Glomerular endothelial cell (primary cell): ENCODE measurements at places on chromosomes 3 and 15. TPM values are rescaled to one million over a fixed set of nuclear protein-coding genes. Genes with fewer than 3 reads are reported as not detected.

Gene CCDC39
- 0.06 TPM in 1 of 2 replicates, not detected in the other for total RNA-seq

Gene SLC35G2
- 9.5 and 15.6 TPM in 2 replicates for total RNA-seq

Gene TNFSF10
- total RNA-seq: 33.2 and 74.6 TPM in 2 replicates

Gene ATP13A5
- not detected in 2 replicates for total RNA-seq

Gene TEX55
- not detected in 2 replicates for total RNA-seq

Gene PRR20G
- not detected in 2 replicates for total RNA-seq

- no peak for DNase-seq
These were observed 42.7 kb downstream of the OR5H15 start for GRCh38 chr3:98209244-98209643.

DNA sequence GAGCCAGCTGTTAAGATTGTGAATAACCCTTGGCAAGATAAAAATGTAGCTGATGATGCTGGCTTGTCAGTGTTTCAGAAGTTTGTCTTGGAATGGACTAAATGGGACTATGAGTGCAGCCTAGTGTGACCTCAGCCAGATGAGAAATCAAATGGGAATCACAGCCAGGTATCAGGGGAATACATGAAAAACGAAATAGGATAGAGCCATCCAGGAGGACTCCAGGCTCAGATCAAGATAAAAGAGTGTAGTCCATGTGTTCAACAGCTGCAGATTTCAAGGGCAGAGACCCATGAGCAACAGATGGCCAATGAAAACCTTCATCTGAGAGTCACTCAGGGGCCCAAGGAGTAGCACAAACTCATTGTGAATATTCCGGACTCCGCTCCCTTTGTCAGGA, 1080.9 kb upstream of the CADM2 start:
- no peak for DNase-seq

- no peak for DNase-seq
These were observed 1540.6 kb upstream of the GBE1 start for GRCh38 chr3:83302091-83302490.

DNA sequence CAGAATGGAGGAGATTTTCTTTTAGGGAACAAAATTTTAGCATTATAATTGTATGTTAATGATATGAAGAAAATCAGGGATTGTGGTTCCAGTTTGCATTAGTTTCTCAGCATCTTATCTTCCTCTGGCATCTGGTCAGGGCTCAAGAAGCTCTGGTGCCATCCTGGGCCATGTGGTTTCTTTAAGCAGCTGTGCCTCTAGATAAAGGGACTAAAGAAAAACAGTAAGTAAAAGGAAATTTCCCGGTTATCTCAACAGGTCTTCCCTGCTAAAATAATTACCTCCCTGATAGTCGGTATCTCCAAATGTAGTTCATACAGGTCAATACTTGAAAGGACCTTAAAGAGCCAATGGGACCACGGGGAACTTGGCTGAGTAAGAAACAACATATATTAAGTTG, 375.1 kb upstream of the RBMS3 start:
- DNase-seq: no peak

DNA sequence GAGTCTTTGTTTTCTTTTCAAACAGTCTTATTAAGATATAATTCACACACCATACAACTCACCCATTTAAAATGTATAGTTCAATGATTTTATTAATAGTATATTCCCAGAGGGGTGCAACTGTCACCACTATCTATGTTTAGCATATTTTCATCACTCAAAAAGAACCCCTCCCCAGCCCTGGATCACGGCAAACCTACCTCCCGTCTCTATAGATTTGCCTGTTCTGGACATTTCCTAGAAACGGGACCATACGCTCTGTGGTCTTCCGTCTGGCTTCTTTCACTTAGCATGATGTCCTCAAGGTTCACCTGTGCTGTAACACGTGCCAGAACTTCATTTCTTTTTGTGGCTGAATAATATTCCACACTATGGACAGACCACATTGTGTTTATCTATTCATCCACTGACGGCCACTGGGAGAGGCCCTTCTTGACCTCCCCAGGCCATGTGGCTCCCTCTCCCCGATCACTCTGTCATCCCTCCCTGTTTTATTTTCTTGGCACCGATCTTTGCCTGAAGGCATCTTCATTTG, 56.4 kb downstream of the IQSEC1 start:
- no peak for DNase-seq

DNA sequence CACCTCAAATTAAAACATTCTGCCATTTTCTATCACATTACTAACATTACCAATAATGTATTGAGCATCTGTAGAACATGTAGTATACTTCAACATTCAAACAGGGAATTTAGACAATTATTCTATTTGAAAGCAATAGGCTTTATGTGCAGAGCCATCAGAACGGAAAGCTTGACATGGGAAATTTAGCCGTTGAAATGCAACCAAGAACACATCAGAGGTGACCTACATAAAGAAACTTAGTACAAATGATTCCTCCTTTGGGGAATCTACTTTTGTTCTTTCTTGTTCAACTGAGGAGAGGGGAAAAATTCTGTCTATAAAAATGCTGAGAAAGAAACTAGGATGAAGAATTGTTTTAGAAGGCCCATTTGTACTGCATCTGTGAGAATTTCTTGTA, 38.6 kb upstream of the RBMS3 start:
- no peak for DNase-seq

- no peak for DNase-seq
These were observed 224.8 kb upstream of the NANOGP8 start for GRCh38 chr15:35309886-35310285.

- no peak for DNase-seq
These were observed 28.6 kb upstream of the SH3BP5 start for GRCh38 chr3:15360788-15361493.

GRCh38 chr3:122199552-122199951, 16.1 kb downstream of the CASR start:
- no peak for DNase-seq

- no peak for DNase-seq
These were observed 13.2 kb upstream of the BCL6 start for GRCh38 chr3:187758318-187758955.

GRCh38 chr3:160157321-160157720, 67.9 kb upstream of the C3orf80 start:
- DNase-seq: no peak

GRCh38 chr15:67501836-67502461, 19.0 kb upstream of the C15orf61 start:
- no peak for DNase-seq

DNA sequence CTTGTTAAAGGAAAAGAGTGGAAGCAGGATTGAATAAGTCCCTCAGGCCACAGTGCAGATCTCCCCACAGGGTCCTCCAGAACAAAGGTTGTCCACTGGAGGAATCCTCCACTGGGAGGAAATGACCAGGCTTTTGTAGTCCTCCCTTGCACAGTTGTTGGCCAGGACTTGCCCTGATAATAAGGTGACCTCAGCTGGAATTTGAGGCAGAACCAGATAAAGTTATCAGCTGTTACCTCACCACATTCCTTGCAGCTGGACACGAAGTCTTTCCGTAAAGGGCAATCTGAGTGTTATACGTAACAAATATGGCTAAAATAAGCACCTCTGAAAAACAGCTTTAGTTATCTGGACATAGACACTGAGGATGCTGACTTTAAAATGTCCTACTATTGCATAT, 83.5 kb upstream of the NAALADL2 start:
- no peak for DNase-seq
